NCI-H524 (cell line): ENCODE measurements at places on chromosomes 16 and 17.

DNA sequence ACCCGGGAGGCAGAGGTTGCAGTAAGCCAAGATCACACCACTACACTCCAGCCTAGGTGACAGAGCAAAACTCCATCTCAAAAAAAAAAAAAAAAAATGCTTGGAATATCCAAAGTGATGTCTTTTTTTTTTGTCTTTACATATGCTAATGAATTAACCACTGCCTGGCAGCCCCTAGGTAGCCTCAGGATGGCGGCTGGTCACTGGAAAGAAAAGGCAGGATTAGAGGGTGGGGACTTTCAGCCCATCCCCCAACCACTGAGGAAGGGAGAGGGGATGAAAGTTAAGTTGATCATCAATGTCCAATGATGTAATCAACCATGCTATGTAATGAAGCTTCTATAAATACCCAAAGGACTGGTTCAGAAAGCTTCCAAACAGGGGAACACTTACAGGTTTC, 26.8 kb downstream of the RNF157 start:
- DNase-seq = no peak

DNA sequence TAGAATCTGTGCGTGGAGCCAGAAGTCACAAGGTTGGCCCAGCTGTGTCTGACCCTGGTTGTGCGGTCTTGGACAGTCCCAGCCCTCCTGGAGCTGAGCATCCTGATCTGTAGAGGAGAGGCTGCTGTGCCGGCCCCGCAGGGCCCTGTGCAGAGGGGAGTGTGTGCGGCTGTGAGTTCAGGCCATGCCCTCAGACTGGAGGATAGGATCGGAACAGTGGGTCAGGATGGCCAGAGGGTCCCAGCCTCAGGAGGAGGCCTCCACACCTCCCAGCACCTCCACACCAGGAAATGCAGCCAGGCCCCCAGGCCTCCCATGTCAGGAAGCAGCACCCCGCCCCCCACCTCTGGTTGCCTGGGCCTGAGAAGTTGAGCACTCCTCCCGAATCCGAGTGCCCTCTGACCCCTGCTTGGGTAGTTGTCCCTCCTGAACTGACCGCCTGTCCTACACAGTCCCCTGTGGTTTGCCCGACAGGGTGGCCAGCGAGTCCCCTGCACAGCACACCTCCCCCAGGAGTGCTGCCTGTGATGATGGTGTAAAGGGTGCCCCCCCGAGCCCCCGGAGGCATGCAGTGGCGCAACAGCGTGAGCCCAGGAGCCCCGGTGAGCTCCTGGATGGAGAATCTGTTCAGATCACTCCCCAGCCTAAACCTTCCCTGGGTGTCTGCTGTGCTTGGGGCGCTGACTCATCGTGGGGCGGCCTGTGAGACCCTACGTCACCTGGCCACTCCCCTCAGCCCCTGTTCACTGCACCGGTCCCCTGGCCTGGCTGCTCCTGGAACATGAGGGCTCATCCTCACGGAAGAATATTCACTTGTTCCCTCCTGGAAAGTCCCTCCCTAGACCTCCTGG, 285.2 kb downstream of the SEC14L1 start:
- DNase-seq = no peak

DNA sequence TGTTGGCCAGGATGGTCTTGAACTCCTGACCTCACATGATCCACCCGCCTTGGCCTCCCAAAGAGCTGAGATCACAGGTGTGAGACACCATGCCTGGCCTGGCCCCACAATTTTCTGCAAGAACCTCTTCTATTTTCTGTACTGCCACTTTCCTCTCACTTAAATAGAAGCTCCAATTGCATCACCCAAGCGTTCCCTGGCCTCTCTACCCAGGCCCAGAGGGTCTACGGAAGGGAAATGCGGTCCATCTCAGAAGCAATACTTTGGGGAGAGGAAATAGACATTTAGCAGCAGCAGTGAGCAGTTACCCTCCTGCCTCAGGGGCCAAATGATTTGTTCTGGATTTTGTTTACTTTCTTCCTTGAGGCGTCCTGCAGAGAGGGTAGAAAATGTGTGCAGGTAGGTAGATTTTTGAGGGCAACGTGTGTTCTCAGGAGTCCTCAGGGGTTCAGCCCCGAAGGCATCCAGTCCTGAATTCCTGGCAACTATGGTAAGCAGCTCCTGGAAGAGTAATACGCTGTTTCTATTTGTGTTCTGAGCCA, 11.0 kb downstream of the SLC6A4 start:
- DNase-seq = no peak

DNA sequence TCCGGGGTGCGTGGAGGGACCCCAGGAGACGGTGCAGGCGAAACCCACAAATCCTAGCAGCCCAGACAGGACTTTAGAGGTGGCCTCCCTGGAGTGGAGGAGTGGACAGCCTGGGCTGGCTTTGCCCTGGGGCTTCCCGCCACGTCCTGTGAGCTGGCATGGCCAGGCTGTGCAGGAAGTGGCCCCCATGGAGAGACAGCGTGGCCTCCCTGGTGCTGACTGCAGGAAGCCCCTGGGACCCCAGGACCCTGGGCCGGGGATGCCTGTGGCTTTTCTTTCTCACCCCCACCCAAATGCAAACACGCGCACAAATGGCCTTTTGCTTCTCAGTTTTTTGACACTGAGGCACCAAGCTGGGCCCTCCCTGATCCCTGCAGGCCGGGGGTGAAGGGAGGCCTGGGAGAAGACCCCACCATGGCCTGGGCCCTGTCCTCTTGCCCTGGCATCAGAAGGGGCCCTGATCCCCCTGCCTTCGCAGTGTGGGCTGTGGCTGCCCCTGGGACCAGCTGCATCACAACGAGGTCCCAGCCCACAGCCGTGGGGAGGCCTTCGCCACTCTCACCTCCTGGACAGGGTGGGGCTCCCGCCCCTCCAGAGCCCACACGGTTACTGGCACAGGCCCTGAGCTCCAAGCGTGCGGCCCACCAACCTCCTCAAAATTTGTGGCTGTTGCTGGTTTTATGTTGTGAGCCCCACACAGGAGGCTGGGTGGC, 51.6 kb upstream of the PABPN1L start:
- no peak for DNase-seq

GRCh38 chr16:46833460-46833800, 2.5 kb upstream of the C16orf87 start:
- no peak for DNase-seq

- no peak for DNase-seq
Measured at GRCh38 chr16:4911970-4912386, 25.0 kb downstream of the PPL start.

- no peak for DNase-seq
Measured at GRCh38 chr17:45171338-45172231, 9.9 kb downstream of the HEXIM2 start.

DNA sequence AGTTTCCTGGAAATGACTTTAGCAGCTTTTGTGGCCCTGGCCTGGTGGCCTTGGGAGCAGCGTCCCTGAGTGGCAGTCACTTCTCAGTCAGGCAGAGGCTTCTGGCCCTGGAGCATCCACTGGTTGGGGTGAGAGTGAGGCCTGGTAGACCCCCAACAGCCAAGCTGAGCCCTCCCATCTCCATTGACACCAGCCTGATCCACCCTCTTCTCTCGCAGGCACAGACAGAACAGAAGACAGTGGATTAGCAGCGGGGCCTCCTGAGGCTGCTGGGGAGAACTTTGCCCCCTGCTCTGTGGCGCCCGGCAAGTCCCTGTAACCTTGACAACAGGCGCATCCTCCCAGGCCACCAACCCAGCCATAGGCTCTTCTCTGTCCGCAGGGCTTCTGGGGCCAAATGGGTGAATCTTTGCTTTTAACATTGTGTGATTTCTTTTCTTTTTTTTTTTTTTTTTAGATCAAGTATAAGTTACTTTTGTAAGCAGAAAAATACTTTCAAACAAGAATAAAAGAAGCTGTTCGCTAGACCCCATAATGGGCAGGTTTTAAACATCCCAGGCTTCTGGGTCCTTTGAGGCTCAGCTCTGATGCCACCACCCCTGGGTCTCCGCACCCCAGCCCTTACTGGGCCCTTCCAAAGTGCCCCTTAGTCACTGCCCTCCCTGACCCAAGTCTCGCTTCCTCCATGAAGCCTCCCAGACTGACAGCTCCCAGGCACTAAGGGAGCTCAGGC, 12.7 kb upstream of the FLYWCH1 start:
- DNase-seq = no peak
